Lung microvascular endothelial cell (primary cell): ENCODE measurements at places on chromosomes 3 and 15. TPM values are rescaled to one million over a fixed set of nuclear protein-coding genes. Genes with fewer than 3 reads are reported as not detected.

GRCh38 chr3:127091376-127091775 lies 101.6 kb upstream of the PRR23E start:
- no peak for DNase-seq

- DNase-seq = no peak
Observed at GRCh38 chr15:78841891-78842290, 30.6 kb upstream of the ADAMTS7 start.

DNA sequence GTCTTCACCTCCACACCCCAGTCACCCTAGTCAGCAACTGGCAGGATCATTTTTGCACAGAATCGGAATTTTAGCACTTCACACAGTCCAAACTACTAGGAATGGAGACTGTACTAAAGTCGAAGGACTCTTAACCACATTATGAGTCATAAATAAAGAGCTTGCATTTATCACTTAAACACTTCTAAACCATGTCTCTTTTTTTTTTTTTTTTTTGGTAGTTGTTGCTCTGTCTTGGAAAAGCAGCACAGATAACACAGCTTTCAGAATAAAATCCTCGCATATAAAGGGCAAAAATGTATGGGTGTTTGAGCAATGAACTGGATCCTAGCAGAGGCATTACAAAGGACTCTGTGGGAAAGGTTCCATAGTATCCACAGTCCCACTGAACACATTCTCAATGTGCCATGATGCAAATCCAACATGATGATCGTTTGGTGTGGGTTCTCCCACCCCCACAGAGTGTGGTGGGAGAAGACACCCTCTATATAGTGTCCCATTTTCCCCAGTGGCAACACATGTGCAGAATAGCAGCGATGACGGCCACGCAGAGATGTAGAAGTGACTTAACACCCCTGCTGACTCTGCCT lies 47.1 kb downstream of the FOXP1 start:
- no peak for DNase-seq

The SPSB4 gene
- total RNA-seq = under 0.01 TPM in 2 replicates

DNA sequence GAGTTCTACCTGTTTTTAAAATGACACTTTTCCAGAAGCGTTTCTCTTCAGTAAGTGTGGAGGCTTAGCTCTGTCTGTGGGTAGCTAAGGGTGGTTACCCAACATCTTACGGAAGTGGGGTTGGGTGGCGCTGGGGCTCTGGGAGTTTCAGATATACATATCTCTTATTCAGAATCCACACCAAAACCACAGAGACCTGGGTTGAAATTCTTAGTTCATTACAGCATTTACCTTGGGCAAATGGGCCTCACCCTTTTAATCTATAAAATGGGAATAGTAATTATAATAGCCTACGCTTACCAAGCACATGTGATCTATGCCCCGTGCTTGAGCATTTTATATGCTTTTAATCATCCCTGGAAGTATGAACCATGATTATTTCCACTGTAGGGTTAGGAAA lies 9.4 kb downstream of the PTPRG start:
- no peak for DNase-seq

DNA sequence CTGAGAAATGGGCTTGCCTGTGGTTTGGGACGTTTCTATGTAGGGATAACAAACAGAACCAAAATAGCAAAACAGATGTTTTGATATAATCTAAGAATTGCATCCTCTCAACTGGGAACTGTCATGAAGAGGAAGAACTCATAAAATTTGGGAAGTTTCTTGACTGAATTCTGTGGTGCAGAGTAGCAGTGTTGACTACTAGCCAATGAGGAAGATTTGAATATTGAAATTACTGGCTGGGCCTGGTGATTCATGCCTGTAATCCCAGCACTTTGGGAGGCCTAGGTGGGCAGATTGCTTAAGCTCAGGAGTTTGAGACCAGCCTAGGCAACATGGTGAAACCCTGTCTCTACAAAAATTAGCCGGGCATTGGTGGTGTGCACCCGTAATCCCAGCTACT lies 42.2 kb downstream of the ZNF609 start:
- no peak for DNase-seq

The ATP13A5 gene
- not detected in 2 replicates for total RNA-seq

DNA sequence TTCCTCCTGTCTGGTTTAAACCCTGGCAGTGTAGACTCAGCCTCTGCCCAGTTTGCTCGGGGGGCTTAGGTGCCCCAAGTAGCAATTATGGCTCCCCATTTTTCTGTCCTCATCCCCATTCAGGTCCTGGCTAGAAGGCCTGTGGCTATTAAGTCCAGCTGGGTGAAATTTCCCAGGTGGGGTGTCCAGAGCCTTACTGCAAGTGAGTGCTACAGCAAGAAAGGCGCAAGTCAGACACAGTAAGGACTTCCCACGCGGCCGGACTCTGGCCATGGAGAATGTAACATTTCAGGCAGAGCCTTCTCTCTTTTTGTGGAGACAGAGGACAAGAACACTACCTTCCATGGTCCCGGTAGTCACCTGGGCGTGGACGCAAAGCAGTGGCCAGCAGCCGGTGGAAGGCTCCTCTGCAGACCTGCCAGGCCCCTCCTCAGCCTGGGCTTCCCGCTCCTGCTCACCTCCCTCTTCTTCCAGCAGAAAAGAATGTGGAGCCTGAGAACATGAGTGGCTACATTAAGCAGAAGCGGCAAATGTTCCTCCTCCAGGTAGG lies 23.3 kb downstream of the CFAP100 start:
- DNase-seq = no peak

GRCh38 chr3:153881201-153881600 lies 240.0 kb upstream of the ARHGEF26 start:
- DNase-seq = no peak

DNA sequence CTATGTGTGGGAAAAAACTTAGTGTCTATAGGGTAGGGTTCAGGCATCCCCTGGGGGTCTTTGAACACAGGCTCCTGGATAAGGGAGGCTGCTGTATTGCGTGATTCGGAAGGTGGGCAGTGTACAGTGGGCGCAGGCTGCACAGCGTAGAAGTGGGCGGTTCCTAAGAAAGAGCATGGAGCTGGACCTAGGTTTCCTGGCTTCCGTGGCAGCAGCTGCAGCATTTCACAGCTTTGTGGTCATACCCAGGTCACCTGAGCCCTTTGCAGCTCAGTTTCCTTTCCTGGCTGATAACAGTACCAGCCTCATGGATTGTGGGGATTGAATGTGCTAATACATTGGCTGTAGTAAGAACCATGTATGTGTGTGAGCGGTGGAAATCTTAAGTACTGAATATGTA lies 22.2 kb downstream of the CFAP100 start:
- DNase-seq = no peak

DNA sequence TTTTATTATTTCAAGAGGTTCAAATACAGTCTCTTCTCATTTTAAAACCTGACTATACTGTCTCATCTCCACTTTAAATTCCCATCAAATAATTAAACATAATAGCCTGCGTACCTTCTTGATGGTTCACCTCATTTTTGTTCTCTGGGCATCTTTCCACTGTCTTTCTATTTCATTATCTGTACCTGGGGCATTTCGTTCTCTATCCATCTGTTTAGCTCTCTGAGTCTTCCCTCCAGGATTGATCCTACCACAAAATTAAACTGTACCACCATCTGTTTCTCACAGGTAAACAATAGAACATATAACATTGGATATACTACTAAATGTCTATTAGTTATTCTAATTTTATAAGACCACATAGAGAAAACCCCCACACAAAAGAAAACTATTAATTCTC lies 1331.4 kb downstream of the NSUN3 start:
- DNase-seq = no peak

GRCh38 chr3:58346368-58346767 lies 13.7 kb downstream of the PXK start:
- no peak for DNase-seq

DNA sequence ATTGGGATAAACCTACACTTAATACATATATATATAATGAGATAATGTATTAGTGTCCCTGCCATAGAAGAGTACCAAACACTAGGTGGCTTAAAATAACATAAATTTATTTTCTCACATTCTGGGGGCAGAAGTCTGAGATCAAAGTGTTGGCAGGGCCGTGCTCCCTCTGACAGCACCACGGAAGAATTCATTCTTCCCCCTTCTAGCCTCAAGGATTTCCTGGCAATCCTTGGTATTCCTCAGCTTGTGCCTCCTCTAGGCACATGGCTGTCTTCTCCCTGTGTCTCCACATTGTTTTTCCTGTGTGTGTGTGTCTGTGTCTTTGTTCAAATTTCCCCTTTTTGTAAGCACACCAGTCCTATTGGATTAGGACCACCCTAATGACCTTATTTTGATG lies 115.2 kb upstream of the AGBL1 start:
- DNase-seq = no peak

The PRSS50 gene
- total RNA-seq = not detected in 2 replicates

The IGF1R gene
- 13.5 and 20.4 TPM in 2 replicates for total RNA-seq
